ENCODE measurements at places on chromosomes 2 and 18. TPM values are rescaled to one million over a fixed set of nuclear protein-coding genes. Genes with fewer than 3 reads are reported as not detected.

FBXO41 gene
- 1.4 TPM for total RNA-seq

GNAL gene
- total RNA-seq: 16.9 TPM

DNA sequence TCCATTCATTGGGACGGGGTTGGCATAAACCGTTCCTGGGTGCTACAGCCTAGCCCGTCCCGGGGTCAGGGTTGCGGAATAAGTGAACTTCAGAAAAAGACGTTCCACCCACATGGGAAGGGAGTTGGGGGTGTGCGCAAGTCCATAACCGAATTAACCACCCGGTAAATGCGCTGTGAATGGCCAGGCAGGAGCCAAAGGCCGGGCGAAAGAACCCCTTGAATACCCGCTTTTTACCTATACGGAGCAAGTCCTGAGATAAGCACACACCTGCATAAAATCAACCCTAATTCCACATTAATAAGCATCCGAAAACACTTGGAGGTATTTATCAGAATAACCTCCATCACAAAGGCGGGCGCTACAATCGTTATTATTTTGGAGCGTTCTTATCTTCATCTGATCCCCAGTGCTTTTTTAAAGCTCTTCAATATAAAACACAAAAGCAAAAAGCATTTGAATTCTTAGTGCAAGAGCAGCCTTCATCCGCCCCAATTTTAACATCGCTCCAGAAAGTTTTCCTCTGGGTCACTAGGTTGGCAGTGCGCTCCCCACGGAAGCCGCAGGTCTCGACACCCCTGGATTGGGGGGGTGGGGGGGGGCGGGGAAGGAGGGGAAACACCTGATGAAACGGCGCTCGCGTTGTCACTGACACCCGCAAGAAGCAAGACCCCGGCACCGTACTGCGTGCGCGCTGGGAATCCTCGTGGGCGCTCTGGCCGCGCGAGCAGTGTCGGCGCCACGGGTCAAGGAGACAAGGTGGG is 1.2 kb downstream of the SATB2 start:
- DNase-seq: peak; percentile 70

- DNase-seq: no peak
Observed at GRCh38 chr18:58337686-58338085, 291.2 kb downstream of the ALPK2 start.

- DNase-seq: no peak
Observed at GRCh38 chr18:55875371-55875901, 287.4 kb upstream of the TCF4 start.

GRCh38 chr2:138716183-138716582 is 64.0 kb downstream of the NXPH2 start:
- no peak for DNase-seq

- no peak for DNase-seq
Observed at GRCh38 chr2:207041786-207042554, 102.7 kb downstream of the CPO start.

DNA sequence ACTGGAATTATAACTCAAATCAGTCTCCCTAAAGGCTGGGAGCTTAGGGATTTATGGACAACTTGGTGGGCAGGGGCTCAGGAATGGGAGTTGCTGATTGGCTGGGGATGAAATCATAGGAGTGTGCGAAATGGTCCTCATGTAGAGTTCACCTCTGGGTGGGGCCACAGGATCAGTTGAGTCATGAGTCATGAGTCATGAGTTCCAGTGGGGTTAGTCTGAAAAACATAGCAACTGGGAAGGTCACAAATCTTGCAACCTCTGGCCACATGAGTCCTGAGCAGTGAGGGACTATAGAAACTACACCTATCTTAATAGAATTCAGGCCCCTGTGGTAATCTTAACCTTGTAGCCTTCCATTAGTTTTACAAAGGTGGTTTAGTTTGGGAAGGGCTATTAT is 383.3 kb downstream of the RBM43 start:
- no peak for DNase-seq

- DNase-seq: no peak
Observed at GRCh38 chr18:52344881-52345280, 4.9 kb downstream of the DCC start.
